ENCODE measurements at places on chromosomes 3 and 15. TPM values are rescaled to one million over a fixed set of nuclear protein-coding genes. Genes with fewer than 3 reads are reported as not detected.

Gene FETUB
- not detected for polyA plus RNA-seq

Gene OXTR
- polyA plus RNA-seq, result 128 TPM

DNA sequence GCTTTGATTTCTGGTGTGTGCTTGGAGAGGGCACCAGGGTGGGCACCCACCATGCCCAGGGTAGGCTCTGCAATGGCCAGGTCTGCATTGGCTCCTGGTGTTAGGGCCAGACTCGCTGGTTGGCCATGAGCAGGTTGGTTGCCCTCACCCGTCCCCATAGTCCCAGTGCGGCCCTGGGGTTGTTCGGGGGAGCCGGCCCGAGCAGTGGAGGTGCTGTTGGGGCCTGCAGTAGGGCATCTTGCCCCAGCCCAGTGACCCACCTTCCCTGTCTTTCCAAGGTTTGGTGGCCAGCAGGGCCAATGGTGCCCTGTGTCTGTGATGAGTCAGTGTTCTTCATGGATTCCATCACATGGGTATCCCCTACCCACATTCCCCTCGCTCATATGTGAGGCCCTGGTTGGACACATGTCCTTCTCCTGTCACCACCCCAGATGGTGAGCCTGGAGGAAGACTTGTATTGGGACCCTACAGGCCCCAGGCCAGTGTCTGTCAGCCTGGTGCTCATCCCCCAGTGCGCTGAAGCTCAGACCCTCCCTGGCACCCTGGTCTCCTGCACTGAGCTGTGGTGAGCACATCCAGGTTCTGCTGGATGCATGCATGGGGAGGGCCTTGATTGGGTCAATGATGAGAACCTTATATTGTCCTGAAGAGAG lies 190.1 kb downstream of the UBE3A start:
- DNase-seq, result no peak

DNA sequence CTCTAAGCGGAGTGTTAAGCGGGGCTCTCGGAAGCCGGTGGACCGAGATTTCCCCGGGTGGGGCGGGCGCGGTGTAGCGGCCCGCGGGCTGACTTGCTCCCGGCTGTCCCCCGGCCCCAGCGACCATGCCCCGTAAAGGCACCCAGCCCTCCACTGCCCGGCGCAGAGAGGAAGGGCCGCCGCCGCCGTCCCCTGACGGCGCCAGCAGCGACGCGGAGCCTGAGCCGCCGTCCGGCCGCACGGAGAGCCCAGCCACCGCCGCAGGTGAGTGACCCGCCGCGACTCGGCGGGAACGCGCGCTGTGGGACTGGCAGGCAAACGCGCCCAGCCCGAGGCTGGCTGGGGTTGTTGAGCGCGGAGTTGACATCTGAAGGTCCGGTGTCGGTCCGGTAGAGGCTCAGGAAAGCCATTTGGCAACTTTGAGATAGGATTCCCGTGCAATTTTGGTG lies 1.3 kb downstream of the SMC4 start:
- DNase-seq, result peak; percentile 56

GRCh38 chr15:73282567-73283365 lies 86.0 kb downstream of the HCN4 start:
- no peak for DNase-seq

- DNase-seq, result peak; percentile 21
These were observed 82.8 kb downstream of the TIGIT start for GRCh38 chr3:114376516-114377185.

Gene WDR93
- polyA plus RNA-seq, result 0.10 TPM

GRCh38 chr3:13348661-13349396 lies 71.3 kb downstream of the NUP210 start:
- DNase-seq, result no peak

DNA sequence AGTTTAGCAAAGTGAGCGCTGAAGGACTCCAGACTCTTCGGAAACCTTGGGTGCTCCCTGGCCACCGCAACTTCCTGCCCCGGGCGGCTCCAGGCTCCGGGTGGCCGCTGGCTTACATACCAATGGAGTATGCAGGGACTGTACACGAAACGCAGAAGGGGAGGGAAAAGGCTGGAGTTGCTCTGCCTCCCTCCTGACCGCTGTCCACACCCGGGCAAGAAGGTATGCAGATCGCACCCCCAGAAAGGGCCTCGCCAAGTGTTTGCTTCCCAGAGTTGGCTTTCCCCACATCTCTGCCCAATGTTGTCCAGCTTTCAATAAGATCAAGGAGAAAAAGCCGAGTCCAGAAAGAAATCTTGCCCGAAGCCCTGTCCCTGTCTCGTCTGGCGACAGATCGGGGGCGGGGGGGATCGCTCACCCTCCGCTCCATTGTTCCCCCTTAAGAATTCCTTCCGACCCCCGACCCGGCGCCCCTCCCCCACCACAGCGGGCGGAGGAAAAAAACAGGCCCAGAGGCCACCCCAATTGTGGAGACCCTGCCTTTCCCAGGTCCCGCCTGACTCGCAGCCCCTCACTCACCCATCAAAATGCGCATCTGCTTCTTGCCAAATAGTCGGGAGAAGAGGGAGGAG lies 533 bp downstream of the ARF4 start:
- peak; percentile 96 for DNase-seq

- DNase-seq, result peak; percentile 44
These were observed 7.5 kb downstream of the CMSS1 start for GRCh38 chr3:99825004-99825640.

DNA sequence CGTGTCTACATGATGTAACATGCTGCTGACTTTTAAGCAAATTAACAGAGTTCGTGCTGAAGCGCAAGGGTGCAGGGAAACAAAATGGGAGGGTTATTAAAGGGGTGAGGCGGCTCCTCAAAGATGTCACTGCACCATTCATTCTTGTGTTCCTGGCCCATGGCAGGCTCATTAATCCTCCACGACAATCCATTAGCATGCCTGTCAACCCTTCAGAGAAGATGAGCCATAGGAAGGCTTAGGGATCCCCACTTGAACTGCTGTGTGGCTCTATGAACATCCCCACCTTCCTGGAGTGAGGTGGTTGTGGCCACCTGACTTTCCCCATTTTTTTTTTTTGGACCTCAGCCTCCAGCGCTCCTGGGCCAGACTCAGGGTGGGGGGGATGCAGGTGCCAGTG lies 45.8 kb downstream of the IGF1R start:
- DNase-seq, result no peak

Gene RASGRF1
- polyA plus RNA-seq, result not detected

Gene ROPN1
- not detected for polyA plus RNA-seq

DNA sequence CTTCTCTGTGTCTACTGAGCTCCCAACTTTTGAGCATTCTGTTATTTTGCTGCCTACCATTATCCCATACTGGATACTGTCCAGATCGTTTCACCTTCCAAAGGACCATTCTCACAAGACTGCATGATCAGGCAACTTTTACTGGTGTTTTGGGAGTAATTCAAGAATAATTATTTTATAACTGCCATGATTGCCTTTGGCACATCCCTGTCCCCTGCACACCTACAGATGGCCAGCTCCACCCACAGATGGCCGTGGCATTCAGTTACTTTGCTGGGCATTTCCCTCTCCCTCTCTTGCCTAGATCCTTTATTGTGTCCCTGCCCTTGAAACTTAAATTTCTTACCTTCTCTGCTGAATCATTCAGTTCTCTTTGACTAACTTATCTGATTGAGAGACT lies 263.9 kb downstream of the DIPK2A start:
- DNase-seq, result no peak

DNA sequence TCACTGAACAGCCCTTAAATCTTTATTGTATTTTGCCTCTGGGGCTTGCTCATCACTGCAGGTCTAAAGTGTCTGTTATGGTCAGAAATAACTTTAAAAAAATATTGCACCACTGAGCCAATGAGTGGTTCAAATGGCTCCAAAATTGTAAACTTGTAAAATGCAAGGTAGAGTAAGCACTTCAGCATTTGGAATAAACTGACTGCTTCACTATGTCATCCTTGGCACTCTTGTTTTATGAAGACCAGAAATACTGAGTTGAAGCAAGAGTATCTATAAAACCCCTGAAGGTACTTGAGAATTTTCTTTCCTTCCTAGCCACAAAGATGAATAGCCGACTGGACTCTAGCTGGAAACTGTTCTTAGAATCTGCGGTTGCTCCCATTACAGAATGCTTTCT lies 390.3 kb upstream of the DPH6 start:
- DNase-seq, result no peak

Gene IDH3A
- 50.3 TPM for polyA plus RNA-seq

GRCh38 chr3:7015683-7016440 lies 154.9 kb downstream of the GRM7 start:
- DNase-seq, result no peak

- DNase-seq, result peak; percentile 61
These were observed 943.9 kb downstream of the ROBO1 start for GRCh38 chr3:78823859-78824258.

- DNase-seq, result peak; percentile 61
These were observed 34.1 kb upstream of the HACD2 start for GRCh38 chr3:123618768-123619484.

DNA sequence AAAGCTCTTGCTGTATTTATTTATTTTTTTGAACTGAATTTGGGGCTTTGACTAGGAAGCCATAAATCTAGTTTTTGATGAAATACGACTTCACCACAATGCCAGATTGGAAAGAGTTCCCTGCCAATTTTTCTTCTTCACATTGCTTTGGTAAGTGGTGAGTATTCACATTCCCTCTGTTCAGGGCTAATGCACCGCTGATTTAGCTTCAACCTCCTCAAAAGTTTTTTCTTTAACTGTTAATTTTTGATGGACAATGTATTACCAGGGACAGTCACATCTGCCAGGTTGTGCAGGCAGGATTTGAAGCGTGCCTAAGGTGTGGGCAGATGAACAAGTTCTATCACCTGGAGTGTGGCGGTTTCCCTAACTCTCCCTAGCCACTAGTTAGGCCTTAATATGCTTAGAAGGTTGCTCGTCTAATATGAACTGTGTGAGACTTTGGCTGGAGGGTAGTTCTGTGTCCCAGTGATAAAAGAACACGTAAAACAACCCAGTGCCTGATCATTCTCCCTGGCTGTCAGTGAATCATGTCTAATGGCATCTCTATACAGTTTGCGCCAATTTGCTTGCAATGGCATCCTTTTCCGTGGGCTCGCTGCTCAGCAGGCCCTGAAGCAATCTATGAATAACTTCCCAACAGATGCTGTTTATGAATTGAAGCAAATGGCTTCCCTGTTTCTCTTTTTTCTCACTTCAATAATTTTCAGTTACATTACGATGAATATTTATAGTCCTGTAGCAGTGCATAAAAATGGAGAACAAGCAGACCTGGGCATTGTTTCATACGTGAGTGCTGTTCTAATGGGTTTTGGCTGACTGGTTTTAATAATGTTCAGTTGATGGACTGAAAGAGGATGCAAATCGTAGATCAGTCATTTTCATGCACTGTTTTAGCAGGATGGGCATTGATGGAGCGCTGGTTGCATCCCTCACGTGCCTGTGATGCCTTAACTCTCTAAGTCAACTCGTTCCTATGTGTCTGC lies 243.2 kb upstream of the SUCLG2 start:
- DNase-seq, result peak; percentile 0

GRCh38 chr3:159846255-159846654 lies 142.4 kb upstream of the IL12A start:
- DNase-seq, result no peak

DNA sequence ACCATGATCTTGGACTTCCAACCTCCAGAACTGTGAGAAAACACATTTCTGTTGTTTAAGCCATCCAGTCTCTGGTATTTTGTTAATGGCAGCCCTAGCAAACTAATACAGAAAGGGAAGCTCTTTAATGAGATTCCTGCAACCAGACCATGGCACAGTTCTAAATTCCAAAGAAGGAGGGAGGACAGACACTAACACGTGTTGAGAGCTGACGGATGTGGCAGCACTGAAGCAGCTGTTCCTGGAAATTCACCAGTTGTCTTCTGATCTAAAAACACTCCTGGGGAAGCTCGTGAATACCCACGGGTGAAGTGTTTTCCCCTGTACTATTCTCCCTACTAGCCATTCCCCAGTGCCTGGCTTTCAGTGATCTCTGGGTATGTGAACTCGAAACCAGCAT lies 56.7 kb downstream of the RPL22L1 start:
- no peak for DNase-seq

GRCh38 chr15:40650479-40650878 lies 44.5 kb upstream of the RAD51 start:
- DNase-seq, result no peak

GRCh38 chr3:175940881-175941280 lies 1081.7 kb downstream of the NAALADL2 start:
- no peak for DNase-seq

DNA sequence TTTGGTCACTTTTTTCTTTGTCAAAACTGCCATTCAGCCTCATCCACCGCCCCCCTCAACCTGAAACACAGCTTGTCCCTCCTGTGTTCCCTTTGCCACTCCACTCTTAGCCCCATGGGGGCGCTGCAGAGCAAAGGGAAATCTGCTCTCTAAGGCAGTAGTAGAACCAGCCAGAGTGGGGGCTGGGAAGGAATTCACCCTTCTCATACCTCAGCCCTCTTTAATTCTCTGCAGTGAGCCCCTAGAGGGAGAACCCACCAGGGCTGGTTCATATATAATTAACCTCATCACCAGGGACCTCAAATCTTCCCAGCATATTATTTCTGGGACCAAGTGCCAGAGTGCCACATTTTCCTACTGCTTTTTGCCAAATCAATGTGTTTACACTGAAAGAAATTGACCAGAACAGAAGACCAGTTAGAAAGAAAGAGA lies 2.8 kb upstream of the BCL6 start:
- peak; percentile 81 for DNase-seq

DNA sequence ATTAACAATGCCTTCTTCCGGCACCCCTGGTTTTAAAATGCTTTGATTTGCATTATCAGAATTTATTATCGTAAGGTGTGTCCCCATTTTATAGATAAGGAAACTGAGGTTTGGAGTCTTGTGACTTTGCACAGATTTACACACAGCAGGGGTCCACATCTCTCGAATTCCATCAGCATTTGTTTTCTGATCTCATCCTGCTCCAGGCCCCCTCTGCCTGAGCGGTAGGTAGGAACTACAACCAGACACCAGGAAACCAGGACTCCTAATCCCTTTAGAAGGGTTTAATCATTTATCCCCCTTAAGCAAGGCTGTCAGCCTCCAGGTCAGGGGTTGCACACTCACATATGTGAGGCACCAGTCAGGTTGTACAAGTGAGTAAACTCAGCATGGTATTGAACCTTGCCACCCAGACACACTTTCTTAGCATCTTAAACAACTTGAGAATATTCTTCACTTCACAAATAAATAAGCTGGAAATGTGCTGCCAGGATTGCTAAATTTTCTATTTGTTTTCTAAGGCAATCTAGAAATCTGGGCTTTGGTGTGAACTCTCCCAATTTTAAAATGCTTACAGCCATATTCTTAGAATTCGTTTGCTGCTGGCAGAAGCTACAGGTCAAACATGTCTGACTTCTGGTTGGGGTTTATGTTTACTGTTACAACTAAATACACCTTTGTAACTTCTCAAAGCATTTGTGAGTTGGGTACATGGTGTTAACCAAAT lies 31.7 kb upstream of the CMTM7 start:
- DNase-seq, result no peak

Data from GM23248 (cell line).